SW 1271 (cell line): ENCODE measurements at places on chromosomes 11 and 22.

GRCh38 chr11:19905280-19905853, 192.7 kb downstream of the NAV2 start:
- DNase-seq, result peak; percentile 69

GRCh38 chr22:37164505-37164887, 14.8 kb upstream of the IL2RB start:
- no peak for DNase-seq

GRCh38 chr22:19893363-19893762, 38.7 kb upstream of the GNB1L start:
- DNase-seq, result no peak

DNA sequence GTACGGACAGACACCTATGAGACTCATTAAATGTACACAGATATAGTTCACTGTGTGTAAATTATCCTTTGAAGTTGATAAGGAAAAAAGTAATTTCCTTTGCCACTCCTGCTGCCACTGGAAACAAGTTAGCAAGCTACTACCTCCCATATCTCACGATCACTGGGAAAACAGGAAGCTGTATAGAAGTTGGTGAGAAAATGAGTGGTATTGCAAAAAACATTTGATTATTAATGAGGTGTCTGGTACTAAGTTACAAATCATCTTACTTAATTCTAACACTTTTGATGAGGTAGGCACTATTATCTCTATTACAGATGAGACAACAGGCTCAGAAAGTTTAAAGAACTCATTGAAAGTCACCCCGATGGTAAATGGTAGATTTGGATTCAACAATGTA, 68.5 kb downstream of the GAB2 start:
- no peak for DNase-seq

- no peak for DNase-seq
Observed at GRCh38 chr11:118634431-118635236, 27.2 kb downstream of the PHLDB1 start.

GRCh38 chr11:59335001-59335400, 23.7 kb upstream of the OR5AN1 start:
- DNase-seq, result no peak

- no peak for DNase-seq
Observed at GRCh38 chr22:27878541-27878940, 40.5 kb downstream of the PITPNB start.

DNA sequence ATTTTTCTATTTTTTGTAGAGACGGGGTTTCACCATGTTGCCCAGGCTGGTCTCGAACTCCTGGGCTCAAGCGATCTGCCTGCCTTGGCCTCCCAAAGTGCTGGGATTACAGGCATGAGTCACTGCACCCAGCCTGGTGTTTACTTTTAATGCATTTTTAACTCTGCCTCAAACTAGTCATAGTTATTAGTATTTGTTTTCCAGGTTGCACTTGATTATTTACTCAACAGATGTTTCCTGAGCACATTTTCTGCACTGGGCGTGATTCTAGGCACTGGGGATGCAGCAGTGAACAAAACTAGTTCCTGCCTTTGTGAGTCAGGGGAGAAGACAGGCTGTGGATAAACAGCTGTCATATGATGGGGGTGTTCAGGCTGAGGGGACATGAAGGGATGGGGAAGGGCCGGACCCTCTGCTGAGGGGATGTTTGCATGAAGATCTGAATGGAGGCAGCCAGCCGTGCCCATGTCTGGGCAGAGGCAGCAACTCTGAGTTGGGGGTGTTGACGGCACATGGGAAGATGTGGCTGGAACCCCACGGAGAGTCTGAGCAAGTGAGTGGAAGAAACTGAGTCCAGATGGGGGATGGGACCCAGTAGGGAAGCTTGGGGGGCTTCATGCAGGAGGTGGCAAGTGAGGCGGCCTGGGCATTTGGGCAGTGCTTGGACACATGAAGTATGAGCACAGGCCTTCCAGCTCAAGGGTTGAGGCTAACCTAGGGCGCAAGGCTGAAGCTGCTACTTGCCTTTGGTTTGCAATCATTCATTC, 34.4 kb downstream of the MPPED1 start:
- no peak for DNase-seq

- no peak for DNase-seq
Observed at GRCh38 chr11:47109051-47109726, 67.5 kb downstream of the ARFGAP2 start.

GRCh38 chr11:123484448-123484847, 54.4 kb downstream of the GRAMD1B start:
- DNase-seq, result no peak

- no peak for DNase-seq
Observed at GRCh38 chr11:4839851-4840549, 9.0 kb downstream of the OR51S1 start.

DNA sequence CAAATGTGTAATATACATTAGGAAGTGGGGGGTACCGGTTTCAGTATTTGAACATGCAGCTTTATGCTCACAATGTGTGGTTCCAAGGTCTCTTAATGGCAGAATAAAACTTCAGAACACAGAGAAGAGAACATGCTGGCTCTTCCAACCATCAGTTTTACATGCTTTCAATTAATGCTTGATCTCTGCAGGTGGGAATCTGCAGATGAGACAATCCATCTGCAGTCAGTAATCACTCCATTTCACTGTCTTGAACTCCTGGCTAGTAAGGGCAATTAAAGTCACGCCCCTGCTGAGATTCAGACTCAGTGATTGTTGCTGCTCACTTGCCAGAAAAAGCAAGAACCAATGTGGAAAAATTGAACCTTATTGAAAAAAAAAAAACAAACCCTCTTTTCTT, 945.7 kb downstream of the DLG2 start:
- DNase-seq, result no peak

- no peak for DNase-seq
Observed at GRCh38 chr11:104663190-104664140, 234.8 kb downstream of the CASP12 start.

DNA sequence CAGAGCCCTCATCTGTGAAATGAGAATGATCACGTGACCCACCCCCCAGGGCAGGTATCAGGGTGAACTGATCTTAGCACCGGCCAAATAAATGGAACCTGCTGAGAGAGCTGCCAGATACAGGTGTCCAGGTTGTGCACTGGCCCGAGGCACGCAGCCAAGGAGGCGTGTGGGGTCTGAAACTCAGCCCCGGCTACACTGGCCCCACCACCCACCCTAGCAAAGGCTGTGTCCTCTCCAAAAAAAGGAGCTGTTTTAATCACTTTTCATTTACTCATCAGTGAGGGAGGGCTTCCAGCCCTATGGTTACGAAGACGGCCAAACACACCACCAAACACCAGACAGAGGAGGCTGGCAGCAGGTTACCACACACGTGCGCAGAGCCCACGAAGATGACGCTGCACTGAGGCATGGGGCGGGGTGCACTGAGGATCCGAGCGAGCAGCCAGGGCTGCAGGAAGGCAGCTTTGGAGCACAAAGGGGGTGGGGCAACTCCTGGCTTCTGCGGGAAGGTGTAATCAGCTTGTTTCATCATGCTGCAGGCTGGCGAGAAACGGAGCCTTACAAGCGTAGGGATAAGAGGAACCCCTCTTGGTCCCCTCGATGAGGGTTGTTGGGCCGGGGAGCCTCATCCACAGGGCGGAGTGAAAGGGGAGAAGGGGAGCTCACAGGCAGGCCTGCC, 19.5 kb upstream of the SLC22A12 start:
- DNase-seq, result no peak

- DNase-seq, result no peak
Observed at GRCh38 chr11:65504674-65505465, 6.0 kb downstream of the MALAT1 start.

GRCh38 chr22:24142831-24143230, 38.5 kb upstream of the SUSD2 start:
- no peak for DNase-seq

GRCh38 chr11:92738276-92738675, 231.2 kb upstream of the MTNR1B start:
- no peak for DNase-seq

- DNase-seq, result no peak
Observed at GRCh38 chr11:84249344-84250135, 963.4 kb upstream of the CCDC90B start.

GRCh38 chr11:11579012-11579988, 42.5 kb downstream of the GALNT18 start:
- DNase-seq, result no peak

DNA sequence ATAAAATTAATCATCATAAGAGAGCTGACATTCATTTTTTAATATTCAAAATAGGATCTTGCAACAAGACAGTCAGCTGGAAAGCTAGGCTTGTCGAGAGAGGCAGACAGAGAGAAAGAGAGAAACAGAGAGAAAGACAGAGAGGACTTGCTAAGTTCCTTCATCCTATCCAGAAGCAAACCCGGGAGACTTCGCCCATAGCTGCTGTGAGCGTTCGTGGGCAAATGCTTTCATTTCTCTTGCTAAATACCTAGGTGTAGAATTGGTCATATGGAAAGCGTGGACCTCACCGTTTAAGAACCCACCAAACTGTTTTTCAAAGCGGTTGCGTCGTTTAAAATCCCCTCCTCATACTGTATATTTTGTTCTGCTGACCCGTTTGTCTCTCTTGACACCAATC, 25.3 kb upstream of the KRTAP5-6 start:
- DNase-seq, result no peak

- no peak for DNase-seq
Observed at GRCh38 chr11:85301895-85302678, 325.1 kb downstream of the DLG2 start.

- DNase-seq, result no peak
Observed at GRCh38 chr22:28829358-28830181, 29.2 kb upstream of the XBP1 start.

GRCh38 chr11:6625156-6625831, 6.1 kb upstream of the TPP1 start:
- DNase-seq, result no peak

- DNase-seq, result no peak
Observed at GRCh38 chr11:47242596-47243192, 5.9 kb downstream of the ACP2 start.

GRCh38 chr22:21991774-21992173, 9.2 kb upstream of the TOP3B start:
- DNase-seq, result no peak

- DNase-seq, result no peak
Observed at GRCh38 chr11:82174610-82175009, 559.1 kb downstream of the FAM181B start.

- no peak for DNase-seq
Observed at GRCh38 chr11:11662578-11662977, 40.8 kb upstream of the GALNT18 start.

DNA sequence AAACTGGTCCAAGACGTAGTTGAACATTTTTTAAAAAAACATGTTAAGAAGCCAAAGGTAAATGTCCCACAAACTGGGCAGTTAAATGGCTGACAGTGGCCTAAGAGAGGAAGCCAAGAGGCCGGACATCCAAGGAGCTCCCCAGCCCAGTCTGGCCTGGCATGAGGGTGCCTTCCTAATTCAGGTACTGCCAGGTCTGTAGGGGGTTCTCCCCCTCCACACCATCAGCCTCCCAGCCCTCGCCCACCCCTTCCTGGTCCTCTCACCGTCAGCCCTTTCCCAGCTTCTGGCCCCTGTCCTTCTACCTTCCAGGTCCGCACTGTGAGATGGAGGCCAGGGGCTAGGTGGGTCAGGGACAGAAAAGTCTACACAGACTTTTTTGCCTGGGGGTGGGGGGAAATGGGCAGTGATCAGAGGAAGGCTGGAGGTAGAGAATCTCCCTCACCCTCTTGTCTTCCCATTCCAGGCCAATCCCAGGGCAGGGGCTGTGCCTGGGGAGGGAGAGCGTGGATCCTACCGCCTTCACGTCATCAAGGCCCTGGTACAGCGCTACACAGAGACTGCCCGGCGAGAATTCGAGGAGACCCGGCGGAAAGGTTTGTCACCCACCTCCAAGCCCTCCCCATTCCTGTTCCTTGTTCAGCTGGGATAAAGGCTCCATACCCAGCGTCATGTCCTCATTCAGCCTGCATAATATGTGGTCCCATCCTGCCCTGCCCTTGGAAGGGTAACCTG, 6.0 kb downstream of the ART5 start:
- no peak for DNase-seq

GRCh38 chr22:39724390-39724789, 153.8 kb downstream of the CACNA1I start:
- DNase-seq, result no peak

- DNase-seq, result no peak
Observed at GRCh38 chr22:46824980-46825544, 62.6 kb downstream of the TBC1D22A start.

DNA sequence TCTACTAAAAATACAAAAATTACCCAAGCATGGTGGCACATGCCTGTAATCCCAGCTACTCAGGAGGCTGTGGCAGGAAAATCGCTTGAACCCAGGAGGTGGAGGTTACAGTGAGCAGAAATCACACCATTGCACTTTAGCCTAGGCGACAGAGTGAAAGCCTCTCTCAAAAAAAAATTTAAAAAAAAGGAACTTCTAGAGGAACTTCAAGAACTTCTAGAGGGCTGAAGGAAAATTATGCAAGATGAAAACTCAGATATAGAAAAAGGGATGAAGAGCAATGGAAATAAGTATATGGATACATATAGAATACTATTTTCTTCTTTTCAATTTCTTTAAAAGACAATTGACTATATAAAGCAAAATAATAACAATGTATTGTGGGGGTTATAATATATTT, 51.2 kb upstream of the PRR5 start:
- no peak for DNase-seq

DNA sequence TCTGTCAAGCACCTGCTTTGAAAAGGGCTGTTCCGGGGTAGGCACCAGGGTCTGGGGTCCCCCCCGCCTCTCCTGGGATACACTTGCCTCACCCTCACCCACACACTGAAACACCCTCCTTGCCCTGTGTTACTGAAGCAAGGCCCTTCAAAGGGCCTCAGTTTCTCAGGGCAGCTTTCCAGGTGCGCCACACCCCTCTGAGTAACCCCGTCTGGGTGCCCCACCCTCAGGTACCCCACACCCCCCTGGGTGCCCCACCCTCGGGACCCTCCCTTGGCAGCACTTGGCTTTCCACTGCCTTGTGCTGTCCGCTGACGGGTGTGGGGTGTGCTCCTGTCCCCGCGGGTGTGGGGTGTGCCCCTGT, 413.6 kb downstream of the TBC1D22A start:
- DNase-seq, result no peak

GRCh38 chr11:69394234-69394868, 87.1 kb upstream of the LINC01488 start:
- DNase-seq, result no peak

- peak; percentile 36 for DNase-seq
Observed at GRCh38 chr22:27134315-27134701, 476.9 kb downstream of the MIAT start.

- no peak for DNase-seq
Observed at GRCh38 chr11:101466352-101466751, 117.5 kb downstream of the TRPC6 start.
